Stimulated activated CD8-positive, alpha-beta memory T cell treated with anti-CD3 and anti-CD28 coated beads, Interleukin-7, amount 100 ng/mL, for 48 hours (primary cell): ENCODE measurements at places on chromosomes 7 and 10.
A peak's percentile ranks its signal among the peaks of the same experiment; 100 is the strongest.

DNA sequence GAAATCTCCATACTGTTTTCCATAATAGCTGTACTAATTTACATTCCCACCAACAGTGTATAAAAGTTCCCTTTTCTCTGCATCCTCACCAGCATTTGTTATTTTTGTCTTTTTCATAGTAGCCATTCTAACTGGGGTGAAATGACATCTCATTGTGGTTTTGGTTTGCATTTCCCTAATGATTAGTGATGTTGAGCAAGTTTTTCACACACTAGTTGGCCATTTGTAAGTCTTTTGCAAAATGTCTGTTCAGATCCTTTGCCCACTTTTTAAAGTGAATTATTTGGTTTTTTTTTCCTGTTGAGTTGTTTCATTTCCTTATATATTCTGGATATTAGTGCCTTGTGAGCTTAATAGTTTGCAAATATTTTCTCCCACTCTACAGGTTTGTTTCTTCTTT is 101.0 kb upstream of the NFE2L3 start:
- no peak for DNase-seq

- no peak for DNase-seq
These were observed 162.3 kb downstream of the ITGB1 start for GRCh38 chr10:32795598-32796183.

GRCh38 chr10:42680267-42680666 is 41.9 kb upstream of the ZNF33B start:
- DNase-seq: no peak

- DNase-seq: no peak
These were observed 168.8 kb downstream of the TCERG1L start for GRCh38 chr10:131142517-131143380.

DNA sequence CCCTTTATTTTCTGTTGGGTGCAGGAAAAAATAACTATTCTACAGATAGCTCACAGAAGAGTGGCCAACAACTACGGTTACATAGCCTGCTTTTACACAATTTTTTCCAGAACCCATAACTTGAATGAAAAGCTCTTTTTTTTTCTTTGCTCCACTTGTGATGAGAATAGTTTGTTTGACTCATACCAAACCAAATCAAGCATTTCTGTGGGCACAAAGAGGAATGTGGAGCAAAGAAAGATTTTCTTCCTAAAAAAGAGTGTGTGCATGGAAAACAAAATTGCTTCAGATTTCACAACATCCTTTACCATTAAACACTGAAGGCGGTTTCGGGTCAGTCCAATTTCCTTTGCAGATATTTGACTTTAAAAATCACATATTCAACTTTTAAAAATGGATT is 54.8 kb upstream of the RAB11FIP2 start:
- DNase-seq: no peak

GRCh38 chr7:7327423-7327822 is 145.1 kb downstream of the C1GALT1 start:
- DNase-seq: no peak

DNA sequence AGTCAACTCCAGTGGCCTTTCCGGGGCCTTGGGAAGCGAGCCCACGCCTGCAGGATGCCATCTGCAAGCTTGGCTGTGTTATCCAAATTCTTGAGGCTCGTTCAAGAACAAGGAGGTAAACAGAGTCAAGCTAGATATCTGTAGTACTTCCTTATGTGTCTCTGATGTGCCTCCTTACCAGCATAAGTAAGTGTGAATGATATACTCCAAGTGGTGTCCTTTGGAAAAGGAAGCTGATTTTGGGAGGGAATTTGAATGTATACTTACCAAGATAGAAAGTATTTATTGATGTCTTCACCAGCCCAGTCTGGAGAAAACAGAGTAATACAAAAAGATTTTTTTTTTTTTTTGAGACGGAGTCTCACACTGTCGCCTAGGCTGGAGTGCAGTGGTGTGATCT is 372.3 kb upstream of the GALNT17 start:
- no peak for DNase-seq

DNA sequence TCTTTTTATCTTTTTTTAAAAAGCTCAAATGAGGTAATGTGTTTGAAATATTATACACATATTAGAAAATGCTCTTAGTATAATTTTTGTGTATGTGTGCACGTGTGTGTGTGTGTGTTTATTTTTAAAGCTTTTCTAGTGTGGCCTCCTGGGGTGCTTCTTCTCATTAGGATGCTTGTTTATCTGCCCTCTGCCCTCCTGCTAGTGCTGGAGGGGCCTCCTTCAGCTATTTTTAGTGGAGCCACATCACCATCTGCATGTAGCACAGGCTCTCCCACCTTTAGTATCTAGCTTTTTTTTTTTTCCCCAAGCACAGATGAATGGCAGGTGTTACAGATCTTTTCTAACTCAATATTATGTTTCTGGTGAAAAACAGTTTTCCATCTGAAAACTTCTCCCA is 155.7 kb upstream of the TMEM229A start:
- no peak for DNase-seq

- DNase-seq: no peak
These were observed 602.7 kb upstream of the SORCS1 start for GRCh38 chr10:107767185-107767584.

DNA sequence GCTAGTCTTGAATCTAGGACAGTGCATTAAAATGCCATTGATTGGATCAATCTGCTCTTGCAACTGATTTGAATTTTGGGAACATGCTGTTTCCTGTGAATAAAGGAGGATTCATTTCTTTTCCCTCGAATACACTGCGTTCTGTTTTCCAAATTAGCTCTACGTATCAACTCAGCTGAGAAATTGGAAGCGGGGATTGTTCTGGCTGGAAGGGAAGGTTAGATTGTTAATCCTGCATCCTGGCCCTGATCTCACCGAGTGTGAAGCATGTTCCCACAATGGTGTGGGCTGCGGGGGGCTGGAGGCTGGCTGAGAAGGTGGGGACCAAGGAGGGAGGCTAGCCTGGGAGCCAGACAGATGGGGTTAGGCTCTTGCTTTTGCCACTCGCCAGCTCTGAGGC is 17.6 kb downstream of the HTRA1 start:
- DNase-seq: no peak

DNA sequence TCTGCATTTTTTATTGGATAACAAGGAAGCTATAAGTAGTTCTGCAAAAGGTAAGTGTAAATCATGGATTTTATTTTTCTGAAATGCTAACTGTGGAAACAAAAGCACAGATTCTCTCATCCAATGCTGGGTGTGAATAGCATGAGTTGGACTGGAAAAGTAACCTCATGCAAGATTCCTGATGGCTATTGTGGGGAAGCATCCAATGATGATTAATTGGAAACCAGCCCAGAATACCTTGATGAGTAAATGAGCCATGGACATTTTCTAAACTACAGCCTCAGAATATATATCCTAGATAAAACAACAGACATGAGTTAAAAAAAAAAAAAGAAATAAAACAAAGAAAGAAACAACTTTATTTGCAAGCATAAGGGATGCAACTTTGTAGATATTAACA is 934.6 kb downstream of the CCSER2 start:
- DNase-seq: no peak

GRCh38 chr7:81676105-81676811 is 93.6 kb downstream of the HGF start:
- DNase-seq: no peak

- no peak for DNase-seq
These were observed 197.1 kb downstream of the SORCS1 start for GRCh38 chr10:106967452-106967851.

- no peak for DNase-seq
These were observed 177.2 kb downstream of the FANK1 start for GRCh38 chr10:126073606-126074005.

DNA sequence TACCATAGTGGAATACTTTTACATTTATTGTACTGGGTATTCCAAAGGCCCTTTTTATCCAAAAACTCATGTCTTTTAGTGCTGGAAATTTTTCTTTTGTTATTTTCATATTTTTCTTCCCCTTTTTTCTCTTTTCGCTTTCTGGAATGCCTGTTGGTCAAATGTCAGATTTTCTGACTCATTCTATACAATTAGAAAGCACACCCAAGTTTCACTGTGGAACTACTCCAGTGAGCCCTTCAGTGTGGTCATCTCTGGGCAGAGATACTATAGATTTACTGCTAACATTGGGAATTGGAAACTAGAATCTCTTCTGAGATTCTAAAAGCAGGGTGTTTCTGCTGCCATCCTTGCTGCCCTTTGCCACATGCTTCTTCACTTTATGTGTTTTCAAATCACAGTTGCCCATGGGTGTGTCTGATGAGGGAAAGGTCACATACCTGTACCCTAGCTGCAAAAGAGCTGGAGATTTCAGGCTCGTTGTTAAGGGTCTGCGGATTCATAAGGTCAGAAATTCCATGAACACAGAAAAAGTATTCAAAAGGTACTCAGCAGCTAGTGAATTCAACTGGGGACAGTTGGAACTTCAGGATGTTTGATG is 5.6 kb upstream of the WASL start:
- no peak for DNase-seq

- no peak for DNase-seq
These were observed 34.5 kb downstream of the SMURF1 start for GRCh38 chr7:99109108-99110051.

GRCh38 chr7:73811760-73812168 is 19.0 kb upstream of the CLDN4 start:
- peak; percentile 46 for DNase-seq

DNA sequence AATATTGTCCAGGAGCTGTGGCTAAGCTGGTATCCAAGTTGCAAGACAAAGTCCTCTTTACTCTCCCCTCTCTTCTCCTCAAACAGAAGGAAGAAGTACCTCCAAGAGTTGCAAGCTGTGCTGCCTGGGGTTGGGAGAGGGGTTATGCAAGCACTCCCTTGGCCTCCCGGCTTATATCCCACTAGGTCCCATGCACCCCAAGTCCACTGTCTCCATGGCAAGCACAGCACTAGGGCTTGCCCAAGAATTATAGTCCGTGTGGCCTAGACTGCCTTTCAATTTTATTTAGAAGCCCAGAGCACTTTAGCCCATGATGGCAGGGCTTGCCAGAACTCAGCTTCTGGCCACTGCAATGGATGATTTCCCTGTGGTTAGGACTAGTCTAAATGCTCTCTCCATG is 40.4 kb upstream of the TECTB start:
- DNase-seq: no peak
